ENCODE measurements at places on chromosomes 6 and 20.

DNA sequence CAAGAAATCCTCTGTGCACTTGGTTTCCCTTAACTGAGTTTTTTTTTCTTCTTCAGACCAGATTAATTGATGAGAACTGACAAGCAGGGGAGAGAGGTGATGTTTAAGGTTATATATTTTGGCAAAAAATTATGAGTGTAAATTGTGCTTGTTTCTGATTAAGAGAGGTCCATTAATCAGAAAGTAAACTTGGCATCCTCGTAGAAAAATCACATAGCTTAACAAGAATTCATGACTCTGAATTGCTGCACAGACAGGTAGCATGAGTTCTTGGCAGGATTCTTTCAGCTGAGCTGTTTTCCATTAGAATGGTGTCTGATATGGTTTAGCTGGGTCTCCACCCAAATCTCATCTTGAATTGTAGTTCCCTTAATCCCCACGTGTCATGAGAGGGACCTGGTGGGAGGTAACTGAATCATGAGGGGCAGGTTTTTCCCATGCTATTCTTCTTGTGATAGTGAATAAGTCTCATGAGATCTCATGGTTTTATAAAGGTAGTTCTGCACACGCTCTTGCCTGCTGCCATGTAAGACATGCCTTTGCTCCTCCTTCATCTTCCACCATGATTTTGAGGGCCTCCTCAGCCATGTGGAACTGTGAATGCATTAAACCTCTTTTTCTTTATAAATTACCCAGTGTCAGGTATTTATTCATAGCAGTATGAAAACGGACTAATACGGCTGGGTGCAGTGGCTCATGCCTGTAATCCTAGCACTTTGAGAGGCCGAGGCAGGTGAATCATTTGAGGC is 34.2 kb upstream of the DDR1 start:
- no peak for DNase-seq

DNA sequence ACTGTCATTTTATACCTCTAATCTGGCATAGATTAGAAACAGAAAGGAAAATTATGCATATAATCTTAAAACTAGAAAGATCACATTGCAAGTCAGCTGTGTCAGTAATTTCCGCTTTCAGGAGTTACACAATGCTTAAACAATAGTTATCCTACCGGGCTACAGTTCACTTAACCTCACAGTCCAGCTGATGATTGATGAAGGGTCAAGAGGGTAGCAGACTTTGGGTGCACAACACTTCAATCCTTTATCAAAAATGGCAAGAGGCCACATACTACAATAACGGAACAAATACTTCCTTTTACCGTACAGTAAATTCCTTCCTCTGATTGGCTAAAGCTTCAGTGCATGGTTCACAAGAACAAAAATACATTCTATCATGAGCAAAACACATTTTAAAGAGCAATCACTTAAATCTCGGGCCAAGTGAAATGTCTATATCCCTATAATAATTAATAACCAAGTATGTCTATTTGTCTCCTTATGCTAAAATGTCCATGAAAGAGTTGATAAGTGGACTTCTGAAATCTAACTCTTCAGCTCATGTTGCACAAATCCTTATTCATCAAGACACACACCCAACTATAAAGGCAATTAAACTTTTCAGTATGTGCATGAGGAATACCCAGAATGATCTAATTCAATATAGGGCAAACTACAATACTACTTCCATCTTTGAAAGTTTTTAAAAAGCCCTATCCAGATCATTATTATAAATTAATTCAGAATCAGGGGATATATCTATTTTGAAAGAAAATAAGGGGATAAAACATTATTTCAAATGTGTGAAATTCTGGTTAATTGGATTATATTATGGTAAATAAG is 76.8 kb downstream of the HIVEP2 start:
- DNase-seq = no peak

DNA sequence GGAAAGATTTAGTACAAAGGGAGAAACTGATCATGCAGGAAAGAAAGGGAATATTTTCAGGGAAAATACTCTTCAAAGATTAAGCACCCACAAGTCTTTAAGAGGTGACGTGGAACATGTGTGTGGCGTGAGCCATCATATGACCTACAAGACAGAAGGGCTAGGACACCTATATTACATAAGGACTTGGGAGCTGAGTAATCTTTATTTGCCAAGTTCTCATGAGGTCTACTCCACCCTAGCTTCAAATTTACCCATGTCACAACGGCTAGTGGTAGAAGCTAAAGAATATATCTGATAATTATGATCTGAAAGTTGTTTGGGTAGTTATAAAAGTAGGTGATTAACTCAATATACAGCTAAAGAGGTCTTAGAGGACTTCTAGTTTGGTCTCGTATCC is 167.8 kb downstream of the GJA10 start:
- DNase-seq = no peak

GRCh38 chr20:1625083-1625690 is 5.4 kb upstream of the SIRPB1 start:
- no peak for DNase-seq

- no peak for DNase-seq
These were observed 272.8 kb downstream of the NKAIN2 start for GRCh38 chr6:124076336-124077048.

DNA sequence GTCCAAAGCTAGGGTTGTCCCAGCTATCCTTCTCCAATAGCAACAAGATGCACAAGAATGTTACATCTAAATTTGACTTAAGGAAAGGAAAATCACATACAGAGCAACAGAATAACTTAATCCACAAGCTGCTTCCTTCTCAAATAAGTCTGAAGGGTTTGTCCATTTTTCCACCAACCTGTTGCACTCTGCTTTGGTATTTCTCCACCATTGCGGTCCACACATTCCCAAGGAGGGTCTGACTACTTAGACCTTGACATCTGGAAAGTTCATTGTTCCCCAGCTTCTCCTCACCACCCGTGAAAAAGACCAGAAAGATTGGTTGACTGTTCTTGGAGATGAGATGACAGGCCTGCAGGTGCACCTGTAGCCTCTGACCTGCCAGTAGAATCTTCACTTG is 72.5 kb downstream of the PDSS2 start:
- no peak for DNase-seq

DNA sequence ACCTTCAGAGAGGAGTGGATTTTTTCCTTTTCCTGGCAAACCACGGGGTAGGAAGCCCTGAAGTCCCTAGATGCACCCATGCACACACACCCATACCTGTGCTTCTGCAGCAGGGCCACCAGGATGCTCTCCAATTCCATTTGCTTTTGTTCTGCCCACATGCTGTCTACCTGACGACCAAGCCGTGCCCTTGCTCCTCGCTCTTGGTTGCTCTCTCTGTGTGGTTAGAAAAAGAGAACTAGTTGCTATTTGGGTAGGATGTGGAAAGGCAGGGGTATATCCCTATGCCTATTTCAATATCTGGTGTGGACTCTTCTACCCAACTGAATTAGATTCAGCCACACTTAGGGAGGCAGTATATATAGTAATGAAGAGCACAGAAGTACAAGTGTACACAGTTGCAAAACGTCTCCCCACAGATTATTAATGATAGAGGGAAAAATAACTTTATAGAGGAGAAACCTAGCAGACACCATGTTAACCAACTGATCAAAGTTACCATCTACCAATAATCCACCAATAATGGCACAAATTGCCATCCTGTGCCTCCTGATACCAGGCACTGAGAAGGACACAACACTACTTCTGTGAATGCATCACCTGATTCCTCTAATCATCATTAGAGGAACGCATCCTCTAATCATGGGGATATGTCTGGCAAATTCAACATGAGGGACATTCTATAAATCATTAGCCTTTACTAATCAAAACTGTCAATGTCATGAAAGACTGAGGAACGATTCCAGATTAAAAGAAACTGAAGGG is 7.3 kb downstream of the GHRH start:
- DNase-seq = no peak

DNA sequence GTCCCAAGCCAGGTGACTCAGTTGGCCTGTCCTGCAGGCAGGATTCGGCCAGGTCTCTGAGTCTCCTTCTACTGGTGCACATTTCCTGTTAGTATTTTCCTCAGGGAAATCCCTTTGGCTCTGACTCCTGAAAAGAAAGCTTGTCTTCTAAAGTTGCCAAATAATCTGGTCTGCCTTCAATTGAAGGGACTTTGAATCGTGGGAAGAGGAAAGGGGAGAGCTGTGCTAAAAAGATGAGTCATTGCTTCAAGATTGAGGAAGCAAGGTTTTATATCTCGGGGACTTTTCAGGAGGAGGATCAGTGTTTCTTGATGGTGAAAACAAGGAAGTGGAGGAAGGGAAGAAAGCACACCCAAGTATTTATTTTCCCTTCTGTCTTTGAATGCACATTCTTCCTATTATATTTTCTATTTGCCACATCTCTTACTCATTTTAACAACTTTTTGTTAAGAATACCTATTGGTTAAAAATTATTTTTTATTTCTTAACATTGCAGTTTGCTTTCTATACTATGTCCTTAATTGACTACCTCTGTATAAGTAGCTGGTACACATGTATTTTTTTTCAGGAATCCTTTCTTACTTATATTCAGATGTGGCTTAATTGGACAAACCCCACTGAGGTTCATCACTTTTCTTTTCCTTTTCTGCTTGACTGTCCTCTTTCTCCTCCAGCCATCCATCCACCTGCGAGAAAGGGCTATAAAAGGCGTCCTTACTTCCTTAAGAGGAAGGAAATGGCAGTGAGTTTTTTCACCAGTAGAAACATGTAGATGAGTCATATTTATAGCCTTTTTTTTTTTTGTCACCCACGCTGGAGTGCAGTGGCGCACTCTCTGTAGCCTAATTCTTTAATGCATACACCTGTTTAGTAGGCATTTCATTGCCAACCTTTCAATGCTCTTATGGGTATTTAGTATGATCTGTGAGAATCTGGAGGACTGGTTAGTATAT is 15.0 kb upstream of the IFNGR1 start:
- no peak for DNase-seq

GRCh38 chr6:27651371-27651732 is 178.4 kb upstream of the ZNF184 start:
- DNase-seq = no peak

GRCh38 chr20:21167261-21167660 is 41.4 kb downstream of the KIZ start:
- no peak for DNase-seq

DNA sequence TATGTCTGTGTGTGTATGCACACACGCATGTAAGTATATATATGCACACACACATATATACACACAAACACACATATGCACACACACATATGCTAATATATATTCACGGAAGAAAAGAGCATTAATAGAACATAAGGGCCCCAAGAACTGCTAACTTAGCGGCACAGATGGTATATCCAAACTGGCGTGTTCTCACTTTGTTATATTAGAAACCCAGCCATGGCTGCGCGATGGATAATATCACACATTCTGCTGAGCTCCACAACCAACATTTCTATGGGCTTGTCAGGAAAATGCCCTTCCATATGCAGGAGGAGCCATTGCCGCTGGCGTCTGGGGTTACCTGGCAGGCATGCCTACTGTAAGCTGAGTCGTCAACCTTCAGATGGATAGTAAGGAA is 122.1 kb downstream of the TTLL2 start:
- DNase-seq = no peak

All from CD8-positive, alpha-beta memory T cell (primary cell).